ENCODE measurements at places on chromosomes 11 and 22.

DNA sequence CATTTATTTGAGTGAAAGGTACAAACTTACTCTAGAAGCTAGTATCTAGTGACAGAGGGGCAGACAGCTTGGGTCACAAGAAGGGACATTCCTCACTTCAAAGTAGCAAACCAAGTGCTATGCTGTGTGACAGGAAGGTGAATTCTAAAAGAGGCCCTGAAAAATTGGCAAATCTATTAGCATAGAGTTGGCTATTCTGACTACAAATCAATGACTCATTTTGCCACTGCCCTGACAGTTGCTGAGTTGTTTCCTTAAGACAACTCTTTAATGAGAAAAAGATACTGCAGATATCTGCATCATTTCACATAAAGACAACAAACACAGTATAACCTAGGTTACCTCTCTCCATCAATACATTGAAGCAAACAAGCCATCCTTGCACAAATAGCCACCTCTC lies 524.0 kb upstream of the LRRC4C start:
- no peak for DNase-seq

DNA sequence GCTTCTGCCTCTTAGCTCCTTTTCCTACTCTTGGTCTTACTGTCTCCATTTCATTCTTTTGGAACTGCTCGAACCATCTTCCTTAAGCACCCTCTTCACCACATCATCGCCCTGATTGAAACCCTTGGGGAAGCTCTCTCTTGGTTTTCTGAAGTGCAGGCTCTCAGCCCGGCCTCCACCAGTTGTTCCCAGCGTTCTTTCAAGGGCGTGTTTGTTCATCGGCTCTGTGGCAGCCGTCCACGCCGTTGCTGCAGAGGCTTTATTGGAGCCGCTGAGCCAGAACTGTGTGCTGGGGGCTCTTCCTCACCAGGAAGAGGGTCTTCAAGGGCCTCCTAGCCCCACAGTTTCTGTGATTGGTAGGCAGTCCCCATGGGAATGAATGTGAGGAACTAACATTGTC lies 214.1 kb downstream of the TBC1D22A start:
- no peak for DNase-seq

- no peak for DNase-seq
Measured at GRCh38 chr11:7057641-7058040, 31.2 kb upstream of the RBMXL2 start.

DNA sequence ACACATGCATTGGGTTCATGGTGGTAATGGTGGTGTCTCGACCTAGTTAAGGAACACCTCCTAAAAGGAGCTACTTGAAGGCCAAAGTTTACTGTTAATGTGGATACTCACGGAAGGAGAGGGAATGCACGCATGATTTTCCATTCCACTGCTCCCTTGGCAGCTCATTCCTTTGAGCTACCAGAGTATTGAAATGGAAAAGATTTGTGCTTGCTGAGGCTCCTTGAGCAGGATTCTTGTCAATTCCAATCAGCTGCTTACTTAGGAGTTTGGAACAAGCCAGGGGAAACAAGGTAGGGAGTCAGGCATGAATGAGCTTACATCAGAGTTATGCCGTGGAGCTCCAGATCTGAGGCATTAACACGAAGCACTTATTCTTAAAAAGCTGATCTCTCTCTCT lies 108.8 kb downstream of the GRIA4 start:
- no peak for DNase-seq

GRCh38 chr11:78331711-78332110 lies 85.9 kb downstream of the GAB2 start:
- no peak for DNase-seq

GRCh38 chr11:15618583-15619032 lies 503.9 kb downstream of the INSC start:
- no peak for DNase-seq

DNA sequence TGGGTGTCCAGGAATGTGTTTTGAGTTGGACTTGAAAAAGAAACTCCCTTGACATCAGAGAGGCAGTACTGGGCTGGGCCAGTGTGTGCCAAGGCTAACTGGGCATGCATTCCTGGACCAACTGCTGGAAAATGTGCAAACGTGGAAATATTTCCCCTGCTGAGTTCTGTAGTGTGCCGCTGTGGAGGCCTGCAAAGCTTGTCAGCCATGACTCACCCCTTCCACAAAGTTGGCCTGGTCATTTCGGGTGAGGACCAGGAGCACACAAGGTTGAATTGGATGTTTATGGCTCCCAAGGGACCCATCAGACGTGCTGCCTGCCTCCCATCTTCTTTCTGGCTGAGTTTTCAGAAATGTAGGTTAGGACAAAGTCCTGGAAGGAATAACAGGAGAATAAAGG lies 513.1 kb downstream of the MIAT start:
- DNase-seq: peak; percentile 69

- DNase-seq: no peak
Measured at GRCh38 chr11:102882389-102883024, 7.7 kb upstream of the MMP12 start.

DNA sequence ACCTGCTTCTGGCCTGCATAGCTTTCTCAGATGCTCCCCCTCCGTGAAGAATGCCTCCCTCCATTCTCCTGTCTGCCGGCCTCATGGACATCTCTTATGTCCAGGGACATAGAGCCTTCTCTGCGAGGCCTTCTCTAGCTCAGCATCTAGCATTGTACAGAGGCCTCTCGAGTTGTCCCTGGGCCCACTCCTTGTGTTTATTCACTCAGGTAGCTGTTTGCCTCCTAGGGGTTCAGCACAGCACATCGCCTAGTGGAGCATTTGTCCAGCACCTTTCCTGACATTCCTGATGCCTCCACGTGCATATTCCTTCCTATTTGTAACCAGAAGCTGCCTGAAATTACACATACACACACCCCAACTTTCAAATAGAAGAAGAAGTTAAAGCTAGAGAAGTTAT lies 101.3 kb downstream of the TBC1D22A start:
- DNase-seq: no peak

DNA sequence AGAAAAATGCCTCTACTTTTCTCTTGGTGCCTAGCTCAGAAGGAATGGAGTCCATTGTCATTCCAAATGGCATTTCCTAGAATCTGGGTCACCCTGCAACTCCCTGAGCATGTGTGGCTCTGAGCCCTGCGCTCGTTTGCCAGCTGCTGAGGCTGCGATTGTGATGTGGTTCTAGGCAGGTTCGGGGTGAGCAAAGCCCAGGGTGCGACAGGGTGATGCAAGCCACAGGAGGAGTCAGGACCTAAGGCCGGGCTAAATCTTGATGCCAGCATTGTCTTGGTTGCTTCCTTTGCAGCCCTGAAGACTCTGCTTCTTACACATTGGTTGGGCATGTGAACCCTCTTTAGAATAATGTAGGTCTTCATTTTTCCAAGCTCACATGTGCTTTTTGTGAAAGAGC lies 131.0 kb downstream of the MORC2 start:
- no peak for DNase-seq

DNA sequence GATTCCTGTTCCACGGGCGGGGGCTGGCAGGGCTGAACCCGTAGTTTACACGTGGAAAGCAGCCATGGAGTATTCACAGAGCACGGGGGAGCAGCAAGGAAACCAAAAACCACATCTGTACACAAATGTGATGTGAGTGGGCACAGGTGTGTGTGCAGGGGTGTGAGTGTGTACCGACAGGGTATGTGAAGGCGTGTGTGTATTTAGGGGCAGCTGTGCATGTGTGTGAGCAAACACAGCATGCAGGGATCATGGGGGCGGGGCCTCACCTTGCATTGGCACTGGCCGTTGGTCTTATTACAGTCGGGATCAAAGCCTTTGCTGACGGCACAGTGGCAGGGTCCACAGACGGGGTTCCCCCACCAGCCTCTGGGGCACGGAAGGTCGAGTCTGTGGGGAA lies 58.4 kb downstream of the TRMU start:
- DNase-seq: no peak

DNA sequence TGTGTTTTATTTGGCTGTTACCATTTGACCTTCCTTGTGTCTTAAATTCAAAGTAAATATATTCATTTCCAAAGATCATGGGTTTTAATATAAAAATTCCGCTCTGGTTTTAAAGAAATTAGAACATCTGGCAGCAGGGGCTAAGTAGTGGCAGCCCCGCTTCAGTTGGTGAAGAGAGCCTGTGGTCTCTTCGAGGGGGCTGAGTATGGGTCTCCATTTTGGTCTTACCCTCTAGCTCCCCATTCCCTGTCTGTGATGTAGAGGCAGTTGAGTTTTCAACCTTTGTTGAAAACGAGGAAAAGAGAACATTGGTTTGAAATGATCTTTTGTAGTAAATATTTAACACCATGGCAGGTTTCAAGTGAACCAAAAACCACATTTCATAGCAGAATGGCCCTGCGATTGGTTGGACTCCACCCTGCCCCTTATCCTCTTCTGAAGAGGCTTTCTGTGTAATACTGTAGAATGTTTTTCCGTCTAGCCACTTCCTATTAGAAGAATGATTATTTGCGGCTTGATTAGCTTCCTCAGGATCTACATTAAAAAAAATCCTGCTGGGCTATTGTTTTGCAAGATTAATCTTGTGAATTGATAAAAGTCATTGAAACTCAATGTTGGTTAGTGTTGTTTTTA lies 17.7 kb downstream of the APLP2 start:
- DNase-seq: no peak

DNA sequence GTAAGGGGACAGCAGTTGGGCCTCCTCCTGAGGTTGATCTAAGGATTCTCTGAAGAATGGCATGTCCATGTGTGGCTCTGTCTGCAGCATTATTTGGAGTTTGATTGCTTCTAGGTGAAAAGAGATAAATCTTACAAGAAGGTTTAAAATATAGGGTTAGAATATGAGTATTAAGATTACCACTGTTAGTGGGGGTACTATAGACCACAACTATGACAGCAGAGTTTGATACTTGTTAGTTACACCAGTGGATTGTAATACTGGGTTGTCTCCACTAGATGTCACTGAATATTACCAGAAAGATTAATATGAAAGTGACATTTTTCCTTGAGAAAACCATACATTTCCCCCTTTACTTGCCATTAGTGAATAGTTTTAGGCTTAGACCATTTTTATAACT lies 47.9 kb downstream of the ZNF280B start:
- no peak for DNase-seq

DNA sequence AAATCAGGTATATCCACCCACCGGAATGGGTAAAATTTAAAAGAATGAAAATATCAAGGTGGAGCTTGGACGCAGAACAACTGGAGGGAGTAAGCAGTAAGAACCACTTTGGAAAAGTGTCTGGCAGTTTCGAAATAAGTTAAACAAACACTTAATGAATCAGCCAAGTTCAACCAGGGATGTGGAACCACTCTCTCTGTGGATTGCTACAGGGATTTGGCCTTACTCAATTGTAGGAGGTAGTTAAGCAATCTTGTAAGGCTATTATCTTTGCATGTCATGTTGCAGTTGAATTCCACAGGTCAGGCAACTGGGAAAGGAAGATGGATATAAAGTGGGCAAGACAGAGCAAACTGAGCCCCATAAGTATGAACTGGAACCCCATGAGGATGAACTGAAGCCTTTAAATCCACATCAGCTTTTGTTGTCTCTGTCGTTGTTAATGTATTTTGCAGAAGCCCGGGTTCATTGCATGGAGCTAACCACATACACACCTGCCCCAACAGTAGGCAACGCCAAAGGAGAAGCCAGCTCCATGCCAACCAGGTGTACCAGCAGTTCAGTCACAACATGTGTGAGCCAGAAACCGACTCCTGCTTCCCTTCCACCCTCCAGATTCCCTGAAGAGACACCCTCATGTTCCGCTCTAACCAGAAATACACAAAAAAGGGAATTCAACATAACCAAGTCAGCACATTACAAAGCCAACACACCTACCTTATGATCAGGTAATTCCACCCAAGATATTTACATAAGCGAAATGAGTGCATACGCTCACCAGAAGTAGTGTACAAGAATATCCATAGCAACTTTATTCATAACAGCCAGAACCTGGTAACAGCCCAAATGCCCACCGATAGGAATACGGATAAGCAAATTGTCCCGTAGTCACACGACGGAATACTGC lies 8.0 kb upstream of the SLC43A3 start:
- DNase-seq: peak; percentile 89

DNA sequence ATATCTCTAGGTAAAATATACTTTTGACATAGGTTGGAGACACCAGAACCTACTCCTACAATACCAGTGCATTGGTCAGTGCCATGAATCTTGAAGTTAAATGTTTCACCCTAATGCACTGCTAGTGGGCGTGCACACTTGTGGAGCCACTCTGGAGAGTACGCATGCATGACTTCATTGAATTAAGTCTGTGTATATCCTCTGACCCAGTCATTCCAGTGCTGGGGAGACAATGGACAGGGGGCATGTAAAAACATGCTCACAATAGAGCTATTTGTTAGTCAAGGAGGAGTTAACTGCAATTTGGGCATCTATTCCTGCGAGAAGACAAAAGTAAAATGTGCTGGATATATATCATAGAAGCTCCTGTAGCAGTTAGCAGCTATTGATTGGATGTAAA lies 335.4 kb upstream of the NCAM1 start:
- no peak for DNase-seq

GRCh38 chr22:45553351-45554039 lies 50.8 kb downstream of the FBLN1 start:
- DNase-seq: peak; percentile 82

DNA sequence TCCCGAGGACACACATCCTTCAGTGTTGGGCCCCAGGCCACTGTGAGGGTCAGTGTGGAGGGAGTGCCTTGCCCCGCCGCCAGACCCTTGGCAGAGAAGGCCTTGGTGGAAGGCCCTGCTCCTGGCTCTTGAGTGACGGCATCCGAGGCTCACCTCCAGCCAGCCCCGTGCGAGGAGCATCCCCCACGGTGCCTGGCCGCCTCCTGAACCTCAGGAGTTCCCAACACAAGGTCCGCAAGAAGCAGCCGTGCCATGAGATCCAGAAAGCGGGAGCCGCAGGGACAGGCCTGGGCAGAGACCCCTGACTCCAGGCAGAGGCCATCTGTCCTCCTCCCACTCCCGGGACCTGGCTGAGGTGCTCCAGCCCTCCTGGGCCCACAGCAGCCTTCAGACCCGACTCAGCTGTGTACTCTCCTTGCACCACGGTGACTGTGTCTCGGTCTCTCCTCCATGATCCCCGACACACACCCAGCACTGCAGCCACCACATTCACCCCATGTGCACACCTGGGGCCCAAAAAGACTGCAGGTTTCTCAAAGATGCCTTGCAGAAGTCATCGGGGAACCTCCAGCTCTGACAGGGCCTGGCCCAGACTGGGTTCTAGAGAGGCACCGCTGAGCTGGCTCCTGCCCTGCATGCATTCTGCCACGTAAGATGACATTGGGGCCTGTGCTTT lies 870.2 kb downstream of the BRD1 start:
- DNase-seq: no peak

DNA sequence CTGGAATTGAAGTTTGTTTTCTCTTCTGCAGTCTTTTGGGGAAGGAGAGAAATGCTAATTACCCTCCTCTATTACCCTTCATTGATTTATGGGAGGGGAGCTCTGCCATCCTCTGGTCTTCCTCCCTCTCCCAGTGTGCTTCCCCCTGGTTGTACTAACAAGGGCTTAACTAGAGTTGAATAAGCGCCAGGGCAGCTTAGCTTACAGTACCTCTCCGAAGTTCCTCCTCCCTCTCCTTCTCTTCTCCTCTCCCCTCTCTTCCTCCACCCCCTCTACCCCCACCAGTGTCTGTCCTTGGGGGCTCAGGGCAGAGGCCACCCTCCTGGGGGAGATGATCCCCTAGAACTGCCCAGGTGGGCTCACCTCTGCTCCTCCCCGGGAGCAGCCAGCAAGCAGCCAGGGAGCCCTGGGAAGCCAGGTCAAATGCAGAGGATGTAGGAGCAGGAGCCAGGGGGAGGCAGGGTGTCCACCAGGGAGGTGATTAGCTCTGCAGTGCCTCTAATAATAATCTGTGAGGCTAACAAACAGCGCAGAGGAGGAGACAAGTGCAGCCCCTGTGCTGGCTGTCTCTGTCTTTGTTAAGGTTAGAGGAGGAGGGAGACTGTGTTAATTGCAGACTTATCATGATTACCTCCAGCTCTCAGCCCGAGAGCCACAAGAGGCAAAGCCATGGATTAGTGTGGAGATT lies 191.6 kb upstream of the CADM1 start:
- DNase-seq: no peak
